NCI-H1048 (cell line): ENCODE measurements at places on chromosomes 3 and 15.

DNA sequence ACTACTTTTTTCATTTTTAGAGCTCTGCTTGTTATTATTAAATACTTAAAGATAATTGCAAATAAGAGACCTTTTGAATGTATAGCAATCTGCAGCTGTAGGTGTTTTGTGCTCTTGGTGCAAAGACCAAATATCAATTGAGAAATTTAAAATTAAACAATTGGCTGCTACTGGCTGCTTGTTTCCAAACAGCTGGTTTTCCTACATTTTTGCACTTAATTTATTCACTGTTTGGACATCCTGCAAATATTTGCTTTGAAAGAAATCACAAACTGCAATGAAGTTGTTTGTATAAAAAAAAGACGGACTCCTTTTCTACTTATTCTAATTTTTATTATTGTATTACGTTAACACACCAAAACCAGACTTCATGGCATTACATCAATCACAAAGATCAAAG lies 35.6 kb downstream of the MED12L start:
- no peak for DNase-seq

DNA sequence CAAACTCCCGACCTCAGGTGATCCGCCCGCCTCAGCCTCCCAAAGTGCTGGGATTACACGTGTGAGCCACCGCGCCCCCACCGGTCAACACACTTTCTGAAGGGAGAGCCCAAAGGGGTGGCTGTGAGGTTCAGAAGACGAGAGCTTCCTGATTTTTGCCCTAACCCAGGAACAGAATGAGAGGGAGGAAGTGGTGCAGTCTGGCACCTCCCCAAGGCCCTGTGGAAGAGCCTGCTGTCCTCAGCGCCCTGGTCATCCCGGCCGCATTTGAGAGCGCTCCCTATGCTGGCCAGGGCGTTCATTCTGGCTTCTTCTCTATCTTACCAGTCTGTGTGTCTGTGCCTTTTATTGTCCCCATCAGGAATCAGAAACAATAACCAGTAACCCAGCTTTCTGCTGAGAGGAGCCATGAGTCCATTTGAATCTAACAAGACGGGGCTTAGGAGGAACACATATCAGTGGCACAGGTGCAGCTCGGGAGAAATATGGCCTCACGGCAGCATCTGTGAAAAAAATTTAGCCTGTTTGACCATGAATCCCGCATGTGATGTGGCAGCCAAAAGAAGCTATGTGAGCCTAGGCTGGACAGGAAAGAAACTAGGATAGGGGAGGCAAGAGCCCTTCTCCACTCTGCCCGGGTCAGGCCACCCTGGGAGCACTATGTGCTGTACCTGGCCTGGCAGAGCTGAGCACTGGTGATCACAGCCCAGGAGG lies 12.9 kb downstream of the BDH1 start:
- DNase-seq = no peak

DNA sequence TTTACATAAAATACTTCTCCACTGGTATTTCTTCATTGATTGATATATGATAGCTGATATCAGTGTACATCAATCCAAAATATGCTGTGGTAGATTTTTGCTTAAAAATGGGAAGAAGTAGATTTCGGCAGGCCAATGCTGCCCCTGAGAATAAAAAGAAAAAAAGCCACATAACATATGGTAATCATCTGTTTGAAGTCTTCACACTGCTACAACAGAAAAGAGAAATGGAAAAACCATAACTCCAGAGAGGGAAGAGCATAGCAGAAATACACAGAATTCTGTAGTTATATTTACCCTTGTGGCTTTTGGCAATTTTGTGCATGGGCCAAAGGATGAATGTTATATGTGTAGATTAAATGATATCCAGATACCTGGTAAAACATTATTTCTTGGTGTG lies 143.1 kb upstream of the KCNMB2 start:
- DNase-seq = no peak

GRCh38 chr3:161273589-161274218 lies 52.6 kb downstream of the NMD3 start:
- no peak for DNase-seq

- DNase-seq = peak; percentile 31
Measured at GRCh38 chr3:158801696-158802408, at the start of gene MFSD1. Gene MFSD1 (plus strand): TSS chr3:158802054. CDS start chr3:158802153, 99 bp downstream.

GRCh38 chr15:100281096-100281917 lies 60.5 kb downstream of the ADAMTS17 start:
- no peak for DNase-seq

DNA sequence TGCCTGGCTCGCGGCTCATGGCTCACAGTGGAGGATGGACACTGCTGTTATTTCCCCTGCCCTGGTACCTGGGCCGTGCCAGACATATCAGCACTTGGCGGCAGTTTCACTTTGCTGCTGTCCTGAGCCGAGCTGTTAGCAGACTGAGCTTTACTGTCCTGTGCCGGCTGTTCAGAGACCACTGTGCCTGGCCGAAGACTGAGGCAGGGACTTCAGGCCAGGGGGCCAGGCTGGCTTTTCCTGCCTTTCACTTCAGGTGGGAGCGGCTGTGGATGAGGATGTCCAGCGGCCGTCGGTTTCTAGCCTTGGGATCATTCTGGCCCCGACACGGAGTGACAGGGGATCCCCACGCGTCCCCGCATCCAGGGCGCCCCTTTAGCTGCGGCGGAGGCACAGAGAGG lies 1.1 kb downstream of the ATP10A start:
- DNase-seq = no peak

GRCh38 chr15:63234451-63234870 lies 42.9 kb upstream of the APH1B start:
- DNase-seq = no peak

GRCh38 chr3:101077361-101078011 lies 84.3 kb upstream of the ABI3BP start:
- DNase-seq = no peak

DNA sequence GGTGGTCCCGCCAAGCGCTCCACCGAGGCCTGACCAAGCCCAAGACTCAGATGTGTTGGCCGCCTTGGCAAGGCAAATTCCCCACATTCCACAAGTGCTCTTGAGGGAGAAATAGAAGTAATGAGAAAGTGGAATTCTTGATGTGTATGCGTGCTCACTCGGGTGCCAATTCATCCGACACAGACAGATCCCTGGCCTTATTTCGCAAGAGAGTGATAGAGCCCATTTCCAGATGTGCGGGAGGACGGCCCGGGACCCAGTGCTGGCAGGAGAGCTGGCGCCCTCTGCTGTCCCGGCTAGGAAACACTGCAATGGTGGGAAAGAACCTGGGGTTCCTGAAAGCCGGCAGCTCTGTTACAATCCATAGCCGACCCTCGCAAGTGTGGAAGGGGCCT lies 76.0 kb downstream of the HMG20A start:
- no peak for DNase-seq

DNA sequence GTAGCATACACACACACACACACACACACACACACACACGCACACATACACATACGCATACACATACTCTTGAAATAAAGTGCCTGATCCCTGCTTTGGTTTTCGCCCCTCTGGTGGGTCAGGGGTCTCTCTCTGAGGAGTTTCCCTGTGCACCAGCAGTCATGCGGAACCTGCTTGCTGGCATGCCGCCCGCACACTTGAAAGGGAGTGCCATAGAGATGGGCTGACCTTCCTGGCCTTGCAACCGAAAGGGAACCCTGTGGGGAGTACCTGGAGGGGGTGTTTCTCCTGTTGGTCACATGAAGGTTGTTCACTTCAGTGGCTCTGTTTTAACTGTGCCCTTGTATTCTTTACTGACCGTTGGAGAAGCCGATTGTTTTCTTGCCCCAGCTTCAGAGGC lies 752.3 kb downstream of the NR2F2 start:
- no peak for DNase-seq

- DNase-seq = no peak
Measured at GRCh38 chr3:45890405-45890804, 4.1 kb downstream of the CCR9 start.

DNA sequence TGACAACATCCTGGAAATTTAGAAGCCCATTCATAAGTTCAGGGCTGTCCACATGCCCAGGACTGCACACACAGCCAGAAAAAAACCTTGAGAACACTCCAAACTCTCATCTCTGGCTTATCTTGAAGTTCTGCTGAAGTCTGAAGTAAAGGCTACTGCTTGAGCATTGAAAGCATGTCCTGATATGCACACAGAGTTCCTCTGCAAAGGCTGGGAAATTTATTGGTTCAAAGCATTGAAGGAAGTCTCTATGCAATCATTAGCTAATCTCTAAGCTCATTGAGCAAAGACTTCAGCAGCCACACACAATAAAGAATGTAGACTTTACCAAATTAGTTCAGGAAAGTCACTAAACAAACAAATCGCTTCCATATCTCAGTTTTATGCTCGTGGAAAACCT lies 162.0 kb upstream of the STT3B start:
- no peak for DNase-seq

GRCh38 chr3:37833302-37834186 lies 28.1 kb upstream of the CTDSPL start:
- DNase-seq = no peak

GRCh38 chr3:185916042-185916833 lies 21.6 kb downstream of the TRA2B start:
- DNase-seq = no peak

DNA sequence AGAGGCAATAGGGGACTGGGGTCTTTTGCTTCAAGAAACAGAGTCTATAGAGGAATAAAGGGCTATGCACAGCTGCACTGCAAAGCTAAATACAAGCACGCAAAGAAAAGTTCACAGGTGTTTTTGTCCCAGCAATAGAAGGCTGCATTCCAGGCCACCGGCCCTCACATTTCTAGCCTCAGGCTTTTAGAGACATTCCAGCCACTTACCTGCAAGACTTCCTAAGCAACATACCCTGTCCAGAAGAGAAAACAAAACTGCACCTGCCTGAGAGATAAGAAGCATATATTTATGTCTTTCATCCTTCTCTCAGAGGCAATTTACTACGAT lies 220.5 kb downstream of the OPA1 start:
- no peak for DNase-seq

DNA sequence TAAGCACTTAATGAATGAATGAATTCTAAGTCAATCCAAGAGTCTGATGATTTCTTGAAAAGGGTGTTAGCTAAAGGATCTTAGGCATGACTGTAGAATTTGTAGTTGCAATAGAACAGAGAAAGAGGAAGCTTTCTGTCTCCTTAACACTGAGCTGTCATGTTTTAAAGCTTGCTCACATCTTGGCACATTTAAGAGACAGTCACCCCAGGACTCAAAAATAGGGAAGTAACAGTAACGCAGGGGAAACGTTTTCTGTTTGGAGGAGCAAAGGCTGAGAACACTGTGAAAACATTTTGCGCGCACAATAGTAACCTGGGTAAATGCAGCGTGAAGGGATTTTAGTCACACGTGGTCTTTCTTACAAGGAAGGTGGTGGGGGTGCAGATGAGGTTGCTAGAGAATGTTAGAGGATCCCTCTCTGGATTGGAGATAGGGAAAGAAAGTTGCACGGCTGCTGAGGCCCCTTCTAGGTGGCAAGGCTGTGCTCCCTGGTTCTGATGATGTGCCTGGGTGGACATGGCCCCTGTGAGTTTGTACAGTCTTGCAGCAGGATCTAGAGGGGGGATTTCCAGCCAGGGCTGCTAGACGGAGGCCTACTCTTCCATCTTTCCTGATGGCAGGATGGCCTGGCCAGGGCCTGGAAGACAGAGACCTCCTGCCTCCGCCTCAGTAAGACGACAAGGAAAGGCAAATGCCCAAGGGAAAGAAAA lies 12.0 kb downstream of the STARD5 start:
- DNase-seq = no peak

DNA sequence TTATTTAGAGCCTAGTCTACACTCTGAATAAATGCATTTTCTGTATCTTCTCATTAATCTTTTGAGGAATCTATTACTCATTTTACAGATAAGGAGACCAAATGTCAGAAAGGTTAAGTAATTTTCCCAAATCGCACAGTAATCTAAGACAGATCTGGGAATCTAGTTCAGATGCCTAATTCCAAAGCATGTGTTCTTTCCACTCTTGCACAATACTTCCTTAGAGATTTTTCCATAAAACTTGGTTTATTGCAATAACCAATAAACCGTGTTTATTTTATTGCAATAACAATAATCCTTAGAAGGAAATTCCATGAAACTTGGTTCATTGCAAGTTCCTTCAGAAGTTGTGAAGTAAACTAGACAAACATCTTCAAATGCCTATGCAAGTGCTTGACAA lies 17.4 kb upstream of the COL8A1 start:
- DNase-seq = no peak

DNA sequence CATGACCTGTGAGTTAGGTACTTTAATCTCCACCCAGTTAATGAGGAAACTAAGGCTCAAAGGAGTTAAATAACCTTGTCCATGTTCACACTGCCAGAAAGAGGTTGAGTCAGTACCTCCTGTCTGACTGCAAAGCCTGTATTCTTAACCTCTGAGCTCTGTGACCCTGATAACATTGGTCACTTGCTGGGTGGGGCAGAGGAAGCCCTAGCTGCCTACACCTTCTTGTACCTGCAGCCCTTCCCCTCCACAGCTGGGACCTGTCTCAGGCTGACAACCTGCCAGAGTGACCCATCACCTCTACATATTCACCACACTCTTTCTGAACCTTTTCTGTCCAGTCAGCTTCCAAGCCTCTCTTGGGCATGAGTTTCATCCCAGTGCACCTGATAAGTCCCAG lies 106.1 kb upstream of the HES1 start:
- no peak for DNase-seq

- no peak for DNase-seq
Measured at GRCh38 chr15:81308260-81308659, 15.7 kb downstream of the STARD5 start.

DNA sequence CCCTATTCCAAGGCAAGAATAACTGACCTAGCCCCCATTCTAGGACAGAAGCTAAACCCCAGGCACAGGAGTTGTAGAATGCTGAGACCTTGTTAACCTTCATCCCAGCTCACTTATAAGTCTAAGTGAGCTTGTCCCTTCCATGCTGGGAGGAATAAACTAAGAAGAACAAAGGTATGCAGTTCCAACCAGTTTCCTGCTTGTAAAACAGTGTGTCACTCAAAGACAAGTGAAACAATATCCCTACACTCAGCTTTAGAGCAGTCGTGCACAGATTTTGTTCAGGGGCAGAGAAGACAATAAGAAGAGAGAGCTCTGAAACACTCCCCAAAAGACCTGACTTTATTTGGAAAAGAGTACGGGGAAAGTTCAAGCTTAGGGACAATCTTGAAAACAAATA lies 292.1 kb downstream of the CGGBP1 start:
- no peak for DNase-seq
